ENCODE measurements at places on chromosomes 1 and 21. TPM values are rescaled to one million over a fixed set of nuclear protein-coding genes. Genes with fewer than 3 reads are reported as not detected.
A peak's percentile ranks its signal among the peaks of the same experiment; 100 is the strongest.

- DNase-seq: no peak
Measured at GRCh38 chr1:5274527-5274926, 620.1 kb downstream of the AJAP1 start.

GRCh38 chr1:31714442-31715086 lies 10.7 kb upstream of the COL16A1 start:
- DNase-seq: no peak

- no peak for DNase-seq
Measured at GRCh38 chr1:75632350-75632949, 21.5 kb upstream of the SLC44A5 start.

DNA sequence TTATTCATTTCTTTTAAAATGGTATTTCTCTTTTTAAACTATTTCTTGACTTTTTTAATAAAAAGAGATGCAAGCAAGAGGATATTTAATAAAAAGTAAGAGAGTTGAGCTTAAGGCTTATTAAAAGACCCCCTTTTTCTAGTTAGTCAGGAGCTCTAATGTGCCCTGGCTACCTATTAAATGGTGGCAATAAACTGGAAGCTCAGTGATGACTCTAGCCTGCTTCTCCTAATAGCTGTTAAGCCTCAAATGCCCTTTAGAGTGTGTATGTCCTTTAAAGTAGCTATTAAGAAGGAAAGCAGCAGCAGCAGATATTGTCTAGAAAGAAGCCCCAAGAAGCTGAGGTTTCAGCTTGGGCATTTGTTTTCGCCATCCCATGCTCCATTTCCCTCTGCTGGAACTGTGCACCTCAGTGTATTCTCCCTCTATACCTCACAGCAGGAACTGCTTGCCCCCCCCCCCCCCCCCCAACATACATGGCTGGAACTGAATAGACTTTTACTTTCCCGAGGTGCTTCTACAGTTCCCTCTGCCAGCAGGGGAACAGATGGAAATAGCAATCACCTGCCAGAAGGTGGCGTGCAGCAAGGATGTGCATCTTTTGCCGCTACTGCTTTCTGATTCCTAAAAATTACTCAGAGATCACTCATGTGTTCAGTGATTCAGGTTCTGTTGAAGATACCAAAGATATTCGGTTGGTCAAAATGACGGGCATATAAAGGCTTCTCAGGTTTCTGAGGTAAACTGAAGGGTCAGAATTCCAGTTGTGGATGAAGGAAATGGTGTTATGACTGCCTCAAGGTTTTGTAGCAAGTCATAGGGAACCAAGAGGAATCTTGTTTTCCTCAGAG lies 2.5 kb downstream of the RGS4 start:
- peak; percentile 36 for DNase-seq

GRCh38 chr1:225607355-225607754 lies 45.6 kb downstream of the ENAH start:
- no peak for DNase-seq

DNA sequence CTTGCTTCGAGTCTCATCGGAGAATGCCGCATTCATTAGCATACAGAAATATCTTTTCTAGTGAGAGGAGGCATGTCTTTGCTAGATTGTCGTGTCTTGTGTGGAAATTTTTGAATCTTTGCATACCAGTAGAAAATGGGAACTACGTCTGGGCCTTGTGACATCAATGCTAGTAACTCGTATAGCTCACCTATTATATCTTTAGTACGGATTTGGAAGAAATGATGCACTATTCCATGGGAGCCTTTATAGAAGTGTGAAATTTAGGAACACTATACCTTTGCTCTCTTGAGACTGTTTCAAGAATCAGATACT lies 835 bp downstream of the UHMK1 start:
- DNase-seq: no peak

DNA sequence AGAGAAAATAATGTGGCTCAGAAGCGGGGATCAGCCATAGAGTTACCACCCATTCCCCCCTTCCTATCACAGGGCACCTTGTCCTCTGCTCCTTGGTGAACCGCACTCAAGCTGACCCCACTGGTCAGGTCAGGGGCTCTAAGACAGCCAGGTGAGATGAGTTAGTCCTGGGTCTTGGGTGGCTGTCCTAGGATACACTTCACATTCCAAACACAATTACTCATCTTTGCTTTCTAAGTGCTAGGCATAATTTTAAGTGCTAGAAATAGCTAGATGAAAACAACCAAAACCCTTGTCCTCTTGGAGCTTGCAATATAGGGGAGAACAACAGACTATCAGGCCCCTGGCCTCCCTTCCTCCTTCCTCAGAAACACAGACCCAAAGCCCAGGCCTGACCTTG lies 7.8 kb upstream of the MUTYH start:
- no peak for DNase-seq

GRCh38 chr1:242568666-242569065 lies 44.2 kb upstream of the PLD5 start:
- no peak for DNase-seq

DNA sequence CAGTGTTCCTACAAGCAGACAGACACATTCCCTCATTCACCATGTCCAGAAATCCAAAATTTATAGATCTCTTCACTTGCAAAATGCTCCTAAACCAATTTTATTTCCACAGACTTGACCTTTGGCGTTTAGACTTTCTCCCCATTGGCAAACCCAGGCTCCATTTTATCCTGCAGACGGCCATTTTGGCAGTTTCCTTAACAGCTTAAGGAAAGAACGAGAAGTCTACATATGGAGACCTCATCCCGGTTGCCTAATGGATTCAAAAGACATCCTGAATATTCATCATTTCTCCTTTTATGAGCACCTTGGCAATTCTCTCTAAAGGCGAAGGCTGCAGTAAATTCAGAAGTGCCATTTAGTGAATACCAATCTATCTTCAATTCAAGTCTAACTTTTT lies 132.9 kb downstream of the HLX start:
- DNase-seq: no peak

- DNase-seq: no peak
Measured at GRCh38 chr1:200081151-200081968, 53.9 kb downstream of the NR5A2 start.

DNA sequence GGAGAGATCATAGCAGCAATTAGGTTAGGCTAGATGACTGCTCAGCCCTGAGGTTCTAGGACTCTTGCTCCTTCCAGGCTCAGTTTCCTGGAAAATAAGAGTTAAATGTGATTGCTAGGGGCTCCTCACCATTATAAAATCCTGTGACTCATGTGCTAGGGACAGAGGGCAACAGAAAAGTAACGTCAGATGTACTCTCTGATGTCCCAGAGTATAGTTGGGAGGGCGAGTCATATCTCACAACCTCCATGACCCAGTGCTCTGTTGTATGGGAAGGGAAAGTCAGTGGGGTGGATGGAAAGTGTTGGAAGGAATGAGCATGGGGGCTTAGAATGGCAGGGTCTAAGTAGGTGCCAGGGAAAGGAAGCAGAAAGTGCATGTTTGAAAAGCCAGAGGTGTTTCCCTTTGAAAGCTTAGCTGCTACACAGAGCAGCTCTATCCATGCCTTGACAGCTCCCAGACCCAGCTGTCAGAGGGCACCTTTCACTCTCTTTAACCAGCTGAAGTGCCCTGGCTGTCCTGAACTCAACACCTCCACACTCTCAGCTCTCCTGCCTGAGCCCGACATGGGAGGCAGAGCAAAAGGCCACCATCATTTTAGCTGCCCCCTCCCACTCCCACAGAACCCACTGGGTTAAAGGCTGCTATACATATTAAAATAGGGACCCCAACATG lies 11.6 kb downstream of the GJA5 start:
- no peak for DNase-seq

GRCh38 chr21:33684923-33685560 lies 42.7 kb downstream of the ITSN1 start:
- no peak for DNase-seq

GRCh38 chr1:52157582-52157981 lies 15.7 kb downstream of the ZFYVE9 start:
- DNase-seq: no peak

DNA sequence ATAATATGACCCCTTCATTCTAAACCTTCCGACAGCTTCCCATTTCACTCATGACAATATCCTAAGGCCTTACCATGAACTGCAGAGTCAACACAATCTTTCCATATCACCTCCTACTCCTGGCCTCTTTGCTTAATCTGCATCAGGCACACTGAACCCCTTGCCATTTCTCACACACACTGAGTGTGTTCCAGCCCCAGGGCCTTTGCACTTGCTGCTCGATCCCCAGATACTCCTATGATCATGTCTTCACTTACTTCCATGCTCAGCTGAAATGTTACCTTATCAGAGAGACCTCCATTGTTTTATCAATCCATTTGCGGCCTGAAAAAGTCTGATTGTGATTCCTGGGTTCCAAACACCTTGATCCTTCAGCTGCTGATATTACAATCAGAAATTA lies 47.0 kb downstream of the ETS2 start:
- DNase-seq: no peak

GRCh38 chr21:42304556-42305454 lies 10.4 kb downstream of the TFF3 start:
- no peak for DNase-seq

DNA sequence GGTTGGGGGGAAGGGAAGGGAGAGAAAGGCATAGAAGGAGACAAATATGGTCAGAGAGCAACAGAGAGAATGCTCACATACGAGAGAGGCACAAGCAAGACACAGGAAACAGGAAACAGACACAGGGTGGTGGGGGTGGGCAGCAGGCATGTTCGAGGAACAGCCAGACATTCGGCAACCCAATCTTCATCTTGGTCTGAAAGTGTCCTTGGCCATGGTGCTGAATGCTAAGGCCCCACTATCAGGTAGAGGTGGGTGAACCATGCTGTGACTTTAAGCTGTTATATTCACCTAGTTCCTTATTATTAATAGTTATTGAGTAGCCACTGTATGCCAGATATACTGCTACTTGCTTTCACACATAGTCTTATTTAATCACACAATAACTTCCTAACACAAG lies 109.2 kb downstream of the DDX20 start:
- no peak for DNase-seq

DNA sequence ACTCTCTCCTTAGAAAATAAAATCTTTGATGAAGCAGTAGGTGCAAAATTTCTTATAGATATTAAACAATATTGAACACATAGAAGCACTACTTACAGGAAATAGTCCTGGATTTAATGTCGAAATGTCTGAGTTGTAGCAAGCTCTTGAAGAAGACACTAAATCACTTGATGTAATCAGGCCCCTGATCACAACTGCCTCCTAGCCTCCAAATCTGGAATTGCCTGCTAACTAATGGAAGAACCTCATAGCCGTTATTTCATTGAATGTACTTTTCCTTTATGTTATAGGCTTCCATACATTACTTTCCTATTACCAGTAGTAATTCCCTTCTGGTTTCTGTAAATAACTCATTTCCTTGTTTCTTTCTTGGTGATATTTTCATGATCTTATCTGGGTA lies 675.7 kb upstream of the CHRM3 start:
- DNase-seq: no peak

DNA sequence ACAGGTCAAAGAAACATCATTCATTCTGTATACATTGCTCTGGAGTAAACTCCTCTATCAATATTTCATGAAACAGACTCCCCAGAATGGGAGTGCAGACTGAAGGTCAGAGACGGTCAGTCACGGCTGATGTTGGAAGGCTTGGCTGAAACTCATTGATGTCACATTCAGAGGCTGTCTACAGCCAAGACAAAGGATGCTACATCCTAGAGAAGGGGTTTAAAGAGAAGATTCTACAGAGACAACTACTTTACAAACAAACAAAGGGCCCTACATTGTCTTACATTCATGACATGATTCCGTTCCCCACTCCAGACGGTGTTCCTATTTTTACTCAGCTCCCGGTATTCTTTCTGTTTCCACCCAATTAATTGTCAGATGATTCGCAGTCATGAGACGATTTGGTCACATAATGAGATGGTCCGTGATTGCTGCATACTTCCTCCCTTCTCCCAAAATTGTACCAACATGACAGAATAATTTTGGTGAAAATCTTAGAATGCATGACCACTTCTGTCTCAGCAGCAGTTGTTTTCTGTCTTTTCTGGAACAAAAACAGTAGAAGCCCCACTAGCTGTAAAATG lies 73.8 kb upstream of the VAV3 start:
- no peak for DNase-seq

DNA sequence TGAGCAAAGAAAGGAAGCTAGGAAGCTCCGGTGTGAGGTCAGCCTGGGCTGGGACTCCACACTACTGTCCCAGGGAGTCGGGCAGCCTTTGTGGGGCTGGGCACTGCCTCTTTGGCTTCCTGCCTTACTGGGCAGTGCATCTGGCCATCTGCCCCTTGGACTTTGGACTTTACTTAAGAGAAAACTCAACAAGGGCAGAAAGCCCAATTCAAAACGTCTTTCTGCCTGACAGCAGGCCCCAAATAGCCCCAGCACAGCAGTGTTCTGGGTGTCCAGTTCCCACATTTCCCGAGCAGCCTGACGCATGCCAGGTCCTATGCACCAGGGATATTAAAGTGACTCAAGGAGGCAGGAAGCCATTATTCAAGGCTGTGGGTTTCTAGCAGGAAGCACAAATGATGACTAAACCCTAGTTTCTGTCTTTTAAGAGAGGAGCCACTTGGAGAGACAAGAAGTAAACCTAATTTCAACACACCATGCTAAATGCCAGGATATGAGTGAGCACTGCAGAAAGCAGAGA lies 37.9 kb upstream of the EDEM3 start:
- peak; percentile 39 for DNase-seq

GRCh38 chr1:13968361-13968760 lies 268.4 kb downstream of the PRDM2 start:
- DNase-seq: no peak

- no peak for DNase-seq
Measured at GRCh38 chr1:32063261-32063681, 9.5 kb upstream of the TMEM39B start.

GRCh38 chr1:162319493-162320175 lies 57.0 kb downstream of the SPATA46 start:
- peak; percentile 59 for DNase-seq

GRCh38 chr1:197916500-197916983 lies 630 bp upstream of the LHX9 start:
- DNase-seq: no peak

DNA sequence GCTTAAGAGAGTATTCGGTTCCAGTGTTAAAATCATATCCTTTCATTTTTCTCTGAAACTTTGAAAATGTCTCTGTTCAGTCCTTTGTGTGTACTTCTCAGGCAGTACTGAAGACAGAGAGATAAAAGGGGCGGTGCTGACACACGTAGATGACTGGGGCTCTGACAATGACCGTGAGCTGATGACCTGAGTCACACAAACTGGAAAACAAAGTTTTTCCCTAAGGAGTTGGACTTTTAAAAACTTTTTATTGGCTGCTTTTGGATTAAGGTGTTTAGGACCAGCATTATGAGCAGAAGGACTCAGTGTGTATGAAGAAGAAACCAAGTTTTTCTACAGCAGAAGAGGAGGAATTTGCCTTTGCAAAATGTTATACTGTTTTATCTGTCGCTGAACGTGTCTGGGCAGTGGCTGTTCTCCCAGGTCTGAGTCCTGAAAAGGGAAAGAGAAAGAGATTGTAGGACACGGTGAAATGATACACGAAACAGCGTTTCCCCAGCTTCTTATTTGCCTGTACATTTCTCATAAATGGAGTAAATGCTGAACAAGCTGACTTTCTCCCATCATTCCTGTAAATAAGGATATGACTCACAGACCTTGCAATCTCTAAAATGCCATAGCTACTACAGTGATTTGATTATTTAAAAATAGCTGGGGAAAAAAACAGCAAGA lies 51.5 kb downstream of the MAP3K7CL start:
- DNase-seq: no peak

- DNase-seq: no peak
Measured at GRCh38 chr1:19644395-19644680, 227 bp downstream of the NBL1 start.

FNBP1L gene
- 280 TPM for total RNA-seq

NR0B2 gene
- total RNA-seq: not detected

GUCA2A gene
- not detected for total RNA-seq

CFHR1 gene
- 0.94 TPM for total RNA-seq

MTHFR gene
- total RNA-seq: 27.6 TPM

CD247 gene
- total RNA-seq: 2.3 TPM

TRIM67 gene
- 44.9 TPM for total RNA-seq

Measured in occipital lobe (tissue), 3 donors.